Cortex of kidney (tissue), 1 donor: ENCODE measurements at places on chromosomes 12 and 14.

DNA sequence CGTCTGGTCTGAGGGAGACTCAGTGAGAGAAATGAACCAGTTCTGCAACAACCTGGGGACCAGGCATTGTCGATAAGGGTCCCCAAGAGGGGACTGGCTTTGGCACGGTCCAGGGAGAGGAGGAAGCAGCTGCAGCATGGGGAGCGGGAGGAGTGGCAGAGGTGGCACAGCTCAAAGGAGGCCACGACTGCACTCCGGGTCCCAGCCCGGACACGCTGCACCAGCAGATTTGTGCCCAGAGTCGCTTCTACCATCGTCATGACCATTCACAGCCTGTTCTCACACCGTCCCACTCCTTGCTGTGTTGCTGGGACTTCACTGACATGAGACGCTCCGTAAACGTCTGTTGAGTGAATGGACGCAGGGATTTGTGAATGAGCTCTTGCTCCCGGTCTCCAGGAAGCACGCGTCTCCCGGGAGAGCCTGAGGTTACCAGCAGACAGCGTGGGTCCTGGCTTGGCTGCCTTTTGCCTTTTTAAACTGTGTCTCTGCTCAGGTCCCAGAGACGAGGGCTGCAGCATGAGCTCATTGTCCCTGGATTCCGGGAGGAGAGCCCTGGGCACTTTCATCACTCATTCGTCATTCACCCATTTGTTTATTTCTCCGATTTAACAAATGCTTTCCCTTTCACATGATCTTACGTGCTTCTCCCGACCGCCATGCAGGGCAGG lies 137.0 kb downstream of the PIWIL1 start:
- DNase-seq, result no peak

DNA sequence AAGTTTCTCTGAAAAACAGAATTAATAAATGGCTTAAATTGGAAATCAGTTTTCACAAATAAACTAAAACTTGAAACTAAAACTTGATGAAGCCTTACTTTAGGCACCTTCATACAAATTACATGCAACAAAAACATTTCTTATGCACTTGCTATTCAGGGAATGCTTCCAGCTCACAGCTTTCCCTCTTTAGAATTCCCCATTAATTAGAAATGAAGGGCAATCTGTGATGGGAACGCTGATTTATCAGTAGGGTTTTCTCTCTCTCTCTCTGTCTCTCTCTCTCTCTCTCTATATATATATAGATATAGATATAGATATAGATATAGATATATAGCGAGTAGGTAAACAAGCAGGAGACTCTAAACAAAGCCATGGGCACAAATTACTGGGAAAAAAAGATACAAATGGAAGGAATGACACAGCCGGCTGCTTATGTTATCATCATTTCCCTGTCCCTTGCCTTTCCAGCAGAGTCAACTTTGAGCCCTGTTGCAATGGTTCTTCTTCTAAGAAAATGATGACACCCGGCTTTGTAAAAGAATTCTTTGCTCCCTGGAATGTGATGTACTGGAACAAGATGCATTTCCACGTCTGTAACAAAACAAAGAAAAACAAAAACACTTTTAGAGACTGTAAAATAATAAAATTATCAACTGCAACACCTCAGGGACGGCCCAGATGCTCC lies 1121.6 kb upstream of the TMEM132C start:
- DNase-seq, result no peak

DNA sequence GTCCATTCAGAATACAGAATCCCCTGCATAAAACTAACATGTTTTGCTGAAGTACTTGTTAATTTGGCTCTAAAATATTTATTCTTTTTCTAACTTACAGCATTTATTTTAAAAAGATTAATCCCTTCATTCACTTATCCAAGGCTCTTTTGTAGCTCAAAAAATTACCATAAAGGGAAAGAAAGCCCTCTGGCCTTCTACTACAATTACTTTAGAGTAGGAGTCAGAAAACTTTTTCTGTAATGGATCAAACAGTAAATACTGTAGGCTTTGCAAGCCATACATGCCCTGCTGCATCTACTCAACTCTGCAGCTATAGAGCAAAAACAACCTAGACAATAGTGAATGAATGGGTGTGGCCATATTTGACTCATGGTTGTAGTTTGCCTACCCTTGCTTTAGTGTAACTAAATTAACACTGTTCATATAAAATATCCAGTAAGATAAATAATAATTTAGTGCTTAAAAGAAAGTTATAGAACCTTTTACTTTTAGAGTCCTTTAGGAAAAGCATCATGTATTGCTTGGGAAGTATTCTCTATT lies 74.2 kb upstream of the ZFP36L1 start:
- DNase-seq, result no peak

DNA sequence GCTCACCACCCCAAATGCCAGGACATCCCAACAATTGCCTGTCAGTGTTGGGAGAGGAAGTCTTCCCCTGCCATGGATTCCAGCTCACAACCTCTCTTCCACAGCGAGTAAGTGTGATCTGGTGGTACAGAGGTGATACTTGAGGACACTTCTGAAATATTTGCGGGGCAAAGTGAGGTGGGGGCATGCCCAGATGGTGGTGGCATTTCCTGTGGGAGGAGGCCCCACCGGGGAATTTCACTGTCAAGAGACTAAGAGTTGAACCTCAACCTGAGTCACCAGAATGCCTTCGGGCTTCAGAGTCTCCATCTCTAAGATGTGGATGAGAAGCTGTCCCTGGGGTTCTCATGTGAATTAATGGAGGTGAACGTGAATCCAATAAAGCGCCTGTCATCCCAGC lies 122.3 kb upstream of the RFLNA start:
- DNase-seq, result no peak

- no peak for DNase-seq
These were observed 22.5 kb downstream of the MRPS35 start for GRCh38 chr12:27733052-27733656.

DNA sequence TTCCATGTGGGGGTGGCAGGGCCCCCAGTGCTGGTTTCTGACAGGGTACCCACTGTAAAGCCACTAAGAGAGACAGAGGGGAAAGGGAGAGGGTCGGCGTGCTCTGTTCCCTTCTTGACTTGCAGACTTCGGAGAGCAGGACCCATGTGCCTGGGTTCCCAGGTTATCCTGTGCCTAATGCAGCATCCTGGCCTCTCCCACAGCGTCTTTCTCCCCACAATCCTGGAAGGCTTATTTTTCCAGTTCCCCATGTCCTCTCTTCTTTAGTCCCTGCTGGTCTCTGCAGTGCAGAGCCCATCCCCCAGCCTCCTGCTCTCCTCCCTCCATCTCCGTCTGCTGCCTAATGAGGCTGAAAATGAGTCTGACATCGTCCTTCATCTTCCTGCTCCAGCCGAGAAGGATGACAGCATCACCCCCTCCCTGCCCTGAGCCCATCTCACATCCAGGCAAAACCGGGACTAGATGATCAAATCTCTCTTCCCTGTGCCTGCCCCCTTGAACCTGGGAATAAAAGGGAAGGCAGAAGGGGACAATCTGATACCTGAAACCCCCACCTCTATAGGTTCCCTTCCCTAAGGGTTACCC lies 15.1 kb downstream of the CALCOCO1 start:
- no peak for DNase-seq

DNA sequence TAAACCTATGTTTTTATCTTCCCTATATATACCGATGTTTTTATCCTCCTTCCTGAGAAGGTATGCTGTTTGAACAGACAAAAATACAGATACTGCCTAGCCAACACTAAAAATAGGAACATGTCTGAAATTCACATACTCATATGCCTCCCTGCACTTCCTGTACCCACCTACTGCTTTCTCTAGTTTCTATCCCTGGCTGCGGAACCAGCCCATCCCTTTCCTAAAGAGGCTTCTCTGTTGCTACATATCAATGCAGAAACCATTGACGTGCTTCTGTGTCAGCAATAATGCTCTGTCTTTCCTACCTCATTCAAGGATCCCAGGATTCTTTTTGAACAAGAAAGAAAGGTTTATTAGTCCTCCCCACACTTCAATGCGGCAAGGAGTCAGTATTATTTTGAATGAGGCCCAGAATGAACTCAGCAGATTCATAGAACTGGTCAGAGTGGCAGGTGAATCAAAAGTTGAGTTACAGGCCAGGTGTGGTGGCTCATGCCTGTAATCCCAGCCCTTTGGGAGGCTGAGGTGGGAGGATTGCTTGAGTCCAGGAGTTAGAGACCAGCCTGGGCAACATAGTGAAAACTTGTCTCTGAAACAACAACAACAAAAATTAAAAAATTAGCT lies 67.8 kb upstream of the NAP1L1 start:
- no peak for DNase-seq

GRCh38 chr12:117360551-117361346 lies 677 bp downstream of the NOS1 start:
- no peak for DNase-seq

DNA sequence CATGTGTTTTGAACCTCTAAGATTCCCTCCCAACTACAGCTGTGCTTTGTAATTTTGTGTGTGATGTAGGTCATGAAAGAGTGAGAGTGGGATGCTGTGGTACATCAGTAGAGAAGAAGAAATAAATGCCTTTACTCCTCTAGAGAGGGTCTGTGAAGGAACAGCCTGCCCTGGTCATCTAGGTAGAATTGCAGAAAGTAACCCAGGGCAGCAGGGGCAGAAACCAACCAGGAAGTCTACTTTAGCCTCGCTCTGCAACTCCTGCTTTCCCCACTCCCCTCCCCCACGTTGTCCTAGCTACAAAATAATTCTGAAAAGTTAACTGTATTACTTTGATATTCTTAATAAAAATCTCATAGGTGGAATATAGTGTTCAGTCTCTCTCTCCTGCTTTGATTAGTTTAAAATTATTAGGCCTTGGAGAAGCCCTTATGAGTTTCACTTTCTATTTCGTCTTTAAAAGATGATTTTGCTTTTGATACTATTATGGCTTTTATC lies 7.5 kb downstream of the TBK1 start:
- no peak for DNase-seq

DNA sequence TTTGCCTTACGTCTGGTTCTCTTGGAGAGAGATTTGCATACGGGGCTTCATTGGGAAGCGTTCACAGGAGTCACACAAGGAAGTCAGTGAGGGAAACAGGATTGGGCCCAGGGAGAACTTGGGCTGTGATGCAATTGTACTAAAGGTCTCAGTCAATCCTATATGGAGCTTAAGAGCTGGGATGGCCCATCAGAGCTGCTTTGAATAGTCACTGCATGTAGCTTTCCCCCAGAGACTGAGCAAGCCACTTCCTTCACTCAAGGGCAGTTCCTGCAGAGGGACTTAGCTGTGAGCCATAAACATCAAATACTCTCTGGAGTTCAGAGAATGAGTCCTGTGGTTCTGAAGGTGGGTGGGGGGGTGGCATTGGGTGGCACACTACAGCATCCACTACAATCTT lies 605.4 kb downstream of the MED13L start:
- DNase-seq, result no peak

- DNase-seq, result no peak
These were observed 8.5 kb downstream of the WSB2 start for GRCh38 chr12:118052324-118053070.

- DNase-seq, result no peak
These were observed 6.1 kb upstream of the NUAK1 start for GRCh38 chr12:106144847-106145246.

GRCh38 chr14:105314287-105315200 lies at the start of gene PACS2:
Gene PACS2 (plus strand): TSS chr14:105314748. CDS start chr14:105314919, 171 bp downstream.
- no peak for DNase-seq

DNA sequence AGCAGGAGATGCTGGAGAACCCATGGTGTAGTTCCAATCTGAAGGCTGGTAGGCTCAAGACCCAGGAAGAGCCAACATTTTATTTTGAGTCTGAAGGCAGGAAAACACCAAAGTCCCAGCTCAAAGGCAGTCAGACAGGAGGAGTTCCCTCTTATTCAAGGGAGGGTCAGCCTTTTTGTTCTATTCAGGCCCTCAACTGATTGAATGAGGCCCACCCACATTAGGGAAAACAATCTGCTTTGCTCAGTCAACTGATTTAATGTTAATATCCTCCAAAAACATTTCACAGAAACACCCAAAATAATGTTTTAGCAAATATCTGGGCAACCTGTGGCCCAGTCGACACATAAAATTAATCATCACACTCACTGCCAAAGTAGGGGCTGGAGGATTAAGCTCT lies 130.8 kb downstream of the LMNTD1 start:
- no peak for DNase-seq
